Psoas muscle (tissue), 8 donors: ENCODE measurements at places on chromosomes 1 and 21. TPM values are rescaled to one million over a fixed set of nuclear protein-coding genes. Genes with fewer than 3 reads are reported as not detected.

- DNase-seq = no peak
- H3K27me3 ChIP-seq = no peaks in the 10 kb centered on the region
- H3K4me1 ChIP-seq = no peaks in the 10 kb centered on the region
- no peak overlapping the region for H3K27ac ChIP-seq
Measured at GRCh38 chr1:160904783-160905616, 20.0 kb upstream of the ITLN1 start.

The UBL4B gene
- 0.20 TPM for total RNA-seq

- no peaks in the 10 kb centered on the region for H3K27me3 ChIP-seq
- no peak overlapping the region for H3K4me3 ChIP-seq
- no peaks in the 10 kb centered on the region for H3K4me1 ChIP-seq
- DNase-seq = no peak
- no peak overlapping the region for H3K27ac ChIP-seq
- no peaks in the 10 kb centered on the region for H3K36me3 ChIP-seq
Measured at GRCh38 chr1:166511761-166512160, 327.5 kb upstream of the POGK start.

GRCh38 chr1:184980726-184981125, 6.4 kb upstream of the NIBAN1 start:
- H3K36me3 ChIP-seq = no peaks in the 10 kb centered on the region
- no peaks in the 10 kb centered on the region for H3K27me3 ChIP-seq
- no peak overlapping the region for H3K4me3 ChIP-seq
- no peak overlapping the region for H3K27ac ChIP-seq
- no peak for DNase-seq

- no peaks in the 10 kb centered on the region for H3K27me3 ChIP-seq
- no peaks in the 10 kb centered on the region for H3K36me3 ChIP-seq
- no peak for DNase-seq
- no peak overlapping the region for H3K27ac ChIP-seq
Measured at GRCh38 chr1:19028110-19028509, 71.6 kb upstream of the IFFO2 start.

The SPATA6 gene
- total RNA-seq = 5.3 TPM

GRCh38 chr1:237386362-237387143, 344.6 kb downstream of the RYR2 start:
- H3K27ac ChIP-seq = no peak overlapping the region
- no peaks in the 10 kb centered on the region for H3K36me3 ChIP-seq
- no peaks in the 10 kb centered on the region for H3K27me3 ChIP-seq
- no peak for DNase-seq
- H3K4me1 ChIP-seq = no peaks in the 10 kb centered on the region
- no peak overlapping the region for H3K4me3 ChIP-seq

GRCh38 chr1:157490467-157491165, 61.7 kb downstream of the FCRL5 start:
- no peaks in the 10 kb centered on the region for H3K27me3 ChIP-seq
- no peak overlapping the region for H3K27ac ChIP-seq
- H3K4me1 ChIP-seq = no peaks in the 10 kb centered on the region
- no peak overlapping the region for H3K4me3 ChIP-seq
- H3K36me3 ChIP-seq = no peaks in the 10 kb centered on the region

GRCh38 chr1:82390627-82391026, 589.9 kb downstream of the ADGRL2 start:
- DNase-seq = no peak
- H3K36me3 ChIP-seq = no peaks in the 10 kb centered on the region
- H3K27ac ChIP-seq = no peak overlapping the region

DNA sequence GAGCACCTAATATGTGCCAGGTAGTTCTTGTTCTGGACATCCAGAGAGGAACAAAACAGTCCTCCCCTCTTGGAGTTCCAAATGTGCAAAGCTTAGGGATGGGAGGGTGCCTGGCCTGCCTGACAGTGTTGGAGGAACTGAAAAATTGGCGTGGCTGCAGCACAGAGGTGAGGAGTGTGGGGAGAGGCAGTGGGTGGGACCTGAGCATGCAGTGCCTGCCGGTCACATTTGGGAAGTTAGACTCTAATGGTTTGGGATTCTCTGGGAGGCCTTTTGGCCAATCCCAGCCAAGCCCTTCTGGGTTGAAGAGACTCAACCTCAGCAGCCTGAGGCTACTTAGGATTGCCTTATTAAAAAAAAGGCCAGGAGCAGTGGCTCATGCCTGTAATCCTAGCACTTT, 2.3 kb upstream of the TCEA3 start:
- no peaks in the 10 kb centered on the region for H3K27me3 ChIP-seq
- H3K4me1 ChIP-seq = peaks cover 16% of the 10 kb centered on the region
- H3K27ac ChIP-seq = no peak overlapping the region

DNA sequence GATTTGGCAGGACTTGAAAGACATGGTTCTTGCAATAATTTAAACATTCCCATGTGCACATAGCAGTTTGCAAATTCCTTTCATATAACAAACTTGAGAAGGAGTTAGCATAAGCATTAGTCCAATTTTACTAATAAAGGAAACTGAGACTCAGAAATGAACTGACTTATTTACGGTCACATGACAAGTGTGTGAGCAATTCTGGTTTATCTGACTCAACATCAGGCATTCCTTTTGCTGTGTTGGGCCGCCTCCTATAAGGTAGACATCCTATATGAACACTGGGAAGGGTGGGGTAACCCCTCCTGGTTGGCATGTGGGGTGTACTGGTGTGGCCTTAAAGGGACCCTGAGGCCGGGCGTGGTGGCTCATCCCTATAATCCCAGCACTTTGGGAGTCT, 8.5 kb upstream of the CPT2 start:
- DNase-seq = no peak
- H3K4me3 ChIP-seq = no peak overlapping the region
- H3K36me3 ChIP-seq = no peaks in the 10 kb centered on the region
- H3K27ac ChIP-seq = no peak overlapping the region
- no peaks in the 10 kb centered on the region for H3K4me1 ChIP-seq
- H3K27me3 ChIP-seq = no peaks in the 10 kb centered on the region
